Stimulated activated effector memory CD8-positive, alpha-beta T cell treated with anti-CD3 and anti-CD28 coated beads, Interleukin-12 subunit alpha, Interleukin-12 subunit beta, amount 100 ng/mL, for 72 hours (primary cell): ENCODE measurements at places on chromosomes 4 and X.
A peak's percentile ranks its signal among the peaks of the same experiment; 100 is the strongest.

DNA sequence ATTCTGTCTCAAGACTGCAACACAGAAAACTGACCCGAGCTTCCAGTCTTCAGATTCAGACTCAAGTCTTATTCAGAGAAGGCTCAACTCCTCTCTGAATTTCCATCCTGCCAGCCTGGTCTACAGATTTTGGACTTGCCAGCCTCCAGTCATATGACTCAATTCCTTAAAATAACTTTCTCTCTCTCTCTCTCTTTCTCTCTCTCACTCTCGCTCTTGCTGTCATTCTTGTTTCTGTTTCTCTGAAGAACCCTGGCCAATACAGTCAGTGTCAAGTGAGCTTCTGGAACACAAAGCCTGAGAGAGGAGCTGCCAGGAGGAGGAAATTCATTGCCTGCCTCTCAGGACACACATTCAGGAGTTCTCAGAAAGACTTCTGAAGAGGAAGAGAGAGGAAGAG, 154.9 kb downstream of the PARM1 start:
- no peak for DNase-seq

DNA sequence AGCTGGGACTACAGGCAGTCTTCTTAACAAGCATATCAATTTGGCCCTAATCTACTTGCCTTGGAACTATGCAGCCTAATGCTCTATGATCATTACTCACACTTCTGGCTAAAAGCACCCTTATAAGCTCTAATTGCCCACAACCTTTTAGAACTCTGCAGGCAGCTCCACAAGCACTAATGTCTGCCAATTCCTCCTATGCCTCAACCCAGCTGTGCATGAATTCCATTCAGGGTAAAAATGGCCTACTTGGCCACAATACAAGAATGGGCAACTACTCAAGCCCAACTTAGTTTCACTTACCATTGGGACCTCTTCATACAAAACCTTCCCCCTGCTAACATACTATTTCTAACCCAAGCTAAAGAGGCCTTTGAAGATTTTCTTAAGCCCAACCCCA, 51.7 kb downstream of the ZNF718 start:
- no peak for DNase-seq

- DNase-seq, result no peak
These were observed 44.8 kb downstream of the ADRA2C start for GRCh38 chr4:3810796-3811485.

DNA sequence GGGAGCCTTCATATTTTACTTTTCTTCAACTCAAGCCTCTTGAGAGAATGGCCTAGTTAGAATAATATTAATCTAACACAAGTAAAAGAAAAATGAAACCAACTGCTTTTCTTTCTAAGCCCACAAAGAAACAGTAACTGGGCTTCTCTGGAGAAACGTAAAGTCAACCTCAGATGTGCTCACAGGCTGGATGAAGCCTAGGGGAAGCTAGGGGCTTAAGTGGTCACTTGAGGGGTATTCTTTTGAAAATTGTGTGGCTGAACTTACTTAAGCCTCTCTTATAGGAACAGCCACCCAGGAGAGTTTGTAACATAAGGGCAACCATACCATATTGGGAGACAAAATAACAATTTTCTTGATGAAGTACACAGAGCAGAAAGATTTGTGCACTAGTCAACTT, 279.0 kb downstream of the SPRY1 start:
- DNase-seq, result no peak

- no peak for DNase-seq
These were observed 41.5 kb downstream of the KIAA0232 start for GRCh38 chr4:6824071-6824470.

- no peak for DNase-seq
These were observed 188.1 kb downstream of the ASMT start for GRCh38 chrX:1802912-1803311.

GRCh38 chrX:147191361-147191760, 376.8 kb upstream of the CXorf51A start:
- no peak for DNase-seq

DNA sequence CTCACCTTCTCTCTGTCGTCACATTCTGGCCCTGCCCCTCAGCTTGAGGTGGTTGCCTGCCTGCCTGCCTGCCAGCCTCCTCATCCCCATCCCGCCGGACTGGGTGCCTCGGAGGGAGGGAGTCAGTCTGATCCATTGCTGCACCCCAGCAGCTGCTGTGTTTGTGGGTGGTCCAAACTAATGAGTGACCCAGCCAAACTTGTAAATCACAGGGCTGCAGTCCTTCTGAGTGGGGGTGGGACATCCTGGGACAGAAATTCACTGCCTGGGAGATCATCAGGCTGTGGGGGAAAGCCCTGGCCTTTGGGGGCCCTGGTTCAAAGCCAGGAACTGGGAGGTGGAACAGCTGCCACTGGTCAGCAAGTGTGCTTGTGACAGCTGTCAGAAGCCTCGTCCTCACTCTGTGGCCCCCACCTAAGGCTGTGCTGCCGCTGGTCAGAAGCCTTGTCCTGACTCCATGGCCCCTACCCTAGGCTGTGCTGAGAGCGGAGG, 5.6 kb downstream of the GPR78 start:
- DNase-seq, result no peak

DNA sequence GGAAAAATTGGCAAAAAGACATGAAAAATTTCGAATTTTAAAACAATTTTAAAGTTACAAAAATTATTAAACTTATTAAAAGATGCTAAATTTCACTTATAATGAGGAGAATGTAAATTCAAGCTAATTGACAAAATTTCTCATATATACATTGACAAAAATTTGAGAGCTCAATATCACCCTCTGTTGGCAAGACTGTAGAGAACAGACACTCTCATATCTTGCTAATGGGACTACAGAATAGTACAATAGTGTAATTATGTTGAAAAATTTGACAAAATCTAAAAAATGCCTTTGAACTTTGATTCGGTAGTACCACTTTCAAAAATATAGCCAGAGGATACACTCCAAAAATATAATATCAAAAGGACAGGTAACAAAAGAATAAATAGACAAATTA, 29.8 kb downstream of the DCAF8L2 start:
- DNase-seq, result no peak

DNA sequence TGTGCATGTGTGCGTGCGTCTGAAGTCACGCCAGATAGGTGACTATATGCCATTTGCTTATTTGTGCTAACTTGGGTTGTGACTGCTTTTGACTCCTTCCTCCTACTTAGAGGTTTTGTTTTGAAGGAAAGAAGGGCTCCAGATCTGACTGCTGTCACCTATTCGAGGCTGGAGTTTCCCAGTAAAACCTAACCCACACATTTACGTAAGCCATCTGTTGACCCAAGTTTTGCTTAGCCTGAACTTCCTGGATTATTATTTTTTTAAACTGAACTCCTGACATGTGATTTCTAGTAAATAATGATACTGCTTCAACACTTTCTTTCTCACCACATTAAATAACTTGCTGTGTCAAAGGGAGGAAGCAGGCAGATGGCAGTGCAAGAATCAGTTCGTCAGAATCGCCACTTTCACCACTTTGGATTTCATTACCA, 41.5 kb downstream of the DTHD1 start:
- DNase-seq, result peak; percentile 73

DNA sequence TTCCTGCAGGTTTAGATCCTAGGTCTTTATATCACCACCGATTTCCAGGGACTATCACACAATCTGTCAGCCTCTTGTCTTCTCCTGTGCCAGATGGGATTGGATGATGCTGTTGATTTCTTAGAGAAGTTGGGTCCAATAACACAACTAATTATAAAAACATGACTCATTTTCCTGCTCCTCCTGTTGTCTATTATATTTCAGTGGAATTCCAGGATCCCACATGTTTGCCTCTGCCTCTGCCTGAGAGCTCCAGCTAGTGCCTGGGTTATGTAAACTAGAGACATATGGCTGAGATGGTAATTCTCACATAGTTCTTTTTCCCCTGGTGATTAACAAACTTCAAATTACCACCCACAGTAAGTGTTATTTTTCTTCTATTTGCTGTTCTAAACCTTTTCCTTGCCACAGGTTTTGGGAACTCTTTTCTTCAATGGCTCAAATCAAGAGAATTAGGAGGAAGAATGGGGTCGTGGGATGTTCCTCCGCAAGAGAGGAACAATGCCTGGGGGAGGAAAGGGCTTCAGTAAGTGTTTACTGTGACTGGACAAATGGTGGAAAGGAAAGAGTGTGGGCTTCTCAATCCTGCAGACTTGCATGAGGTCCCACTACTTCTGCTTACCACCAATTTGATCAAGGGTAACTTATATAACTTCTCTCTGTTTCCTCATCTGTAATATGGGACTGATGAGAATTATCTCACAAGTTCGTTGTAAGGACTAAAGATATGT, 3.4 kb upstream of the HOPX start:
- no peak for DNase-seq

- DNase-seq, result no peak
These were observed 11.4 kb upstream of the MCUB start for GRCh38 chr4:109548655-109549054.

GRCh38 chrX:27815209-27815608, 7.4 kb downstream of the MAGEB10 start:
- DNase-seq, result no peak

GRCh38 chr4:112897543-112897942, 151.9 kb upstream of the ANK2 start:
- no peak for DNase-seq

DNA sequence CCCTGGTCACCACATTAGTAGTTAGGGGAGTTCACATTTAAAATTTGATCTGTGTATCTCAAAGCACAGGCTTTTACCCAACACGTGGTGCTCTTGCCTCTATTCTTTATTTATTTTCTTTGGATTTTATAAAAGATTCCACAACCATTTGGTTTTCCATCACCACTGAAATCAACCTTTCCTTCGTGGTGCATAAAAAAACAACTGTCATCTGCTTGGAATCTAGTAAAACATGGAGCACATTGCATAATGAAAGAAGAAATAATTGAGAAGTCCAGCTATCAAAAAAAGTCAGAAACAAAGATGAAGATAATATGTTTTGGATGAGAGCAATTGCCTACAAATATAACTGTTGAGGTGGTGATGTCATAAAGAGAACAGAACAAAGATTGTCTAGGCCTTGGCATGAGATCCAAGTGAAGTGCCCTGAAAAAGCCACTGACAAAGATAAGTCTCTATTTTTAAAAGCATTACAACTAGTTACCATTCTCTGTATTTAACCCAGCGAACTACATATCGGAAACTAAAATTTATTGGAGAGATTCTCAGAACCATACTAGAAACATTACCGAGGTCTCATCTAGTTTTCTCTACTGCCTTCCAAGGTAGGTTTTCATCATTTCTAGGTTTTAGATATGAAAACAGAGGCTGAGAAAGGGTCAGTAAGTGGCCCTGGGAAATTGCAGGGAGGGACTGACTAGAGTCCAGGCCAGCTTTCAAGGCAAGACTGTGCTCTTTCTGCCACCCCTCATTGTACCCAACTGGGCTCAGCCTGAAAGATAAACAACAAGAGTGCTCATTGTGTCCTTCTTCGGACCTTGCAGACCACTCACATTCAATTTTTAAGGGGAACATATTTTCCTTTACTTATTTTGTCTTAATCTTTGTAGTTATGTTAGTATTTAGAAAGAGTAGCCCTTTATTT, 127.3 kb downstream of the MAD2L1 start:
- DNase-seq, result no peak

- DNase-seq, result no peak
These were observed 837.6 kb downstream of the FAM133A start for GRCh38 chrX:94511564-94511963.

GRCh38 chr4:6332042-6332668, 62.5 kb downstream of the WFS1 start:
- peak; percentile 73 for DNase-seq

DNA sequence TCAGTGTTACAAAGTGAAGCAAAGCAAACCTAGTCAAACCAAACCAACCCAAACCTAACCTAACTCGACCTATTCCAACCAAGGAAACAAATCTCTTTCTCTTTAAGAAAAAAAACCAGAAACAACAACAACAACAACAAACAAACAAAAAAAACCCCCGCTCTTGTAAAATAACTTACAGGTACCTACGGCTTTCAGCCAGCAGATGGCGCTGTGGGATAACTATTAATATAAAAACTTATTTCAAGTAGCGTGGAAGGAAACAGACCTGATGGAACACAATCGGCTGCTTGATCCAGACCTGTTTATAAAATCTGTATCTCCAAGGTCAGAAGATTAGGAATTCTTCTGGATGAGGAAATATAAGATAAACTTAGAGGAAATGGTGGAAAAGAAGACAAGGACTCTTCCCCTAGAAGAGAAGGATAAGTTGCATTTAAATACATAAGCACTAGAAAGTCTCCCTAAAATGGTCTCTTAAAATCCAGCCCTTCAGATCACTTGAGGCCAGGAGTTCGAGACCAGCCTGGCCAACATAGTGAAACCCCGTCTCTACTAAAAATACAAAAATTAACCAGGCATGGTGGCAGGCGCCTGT, 34.4 kb upstream of the CDKL5 start:
- DNase-seq, result peak; percentile 54

GRCh38 chr4:70277121-70277520, 34.7 kb downstream of the CSN3 start:
- no peak for DNase-seq

DNA sequence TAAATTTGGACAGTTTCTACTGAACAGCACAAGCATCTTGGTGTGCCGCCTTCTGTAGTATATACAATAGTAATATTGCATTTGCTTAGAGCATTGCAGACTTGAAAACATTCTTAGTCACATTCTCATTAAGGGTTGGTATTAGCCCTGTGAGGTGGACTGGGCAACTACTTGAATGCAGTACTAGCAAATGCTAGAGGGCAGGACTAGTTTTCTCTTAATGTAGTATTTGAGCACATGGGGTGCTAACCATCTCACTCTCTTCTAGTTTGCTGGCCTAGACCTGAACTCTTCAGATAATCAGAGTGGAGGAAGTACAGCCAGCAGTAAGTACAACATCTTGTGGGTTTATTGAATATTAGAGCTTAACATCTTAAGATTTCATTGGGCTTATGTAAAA, 3.2 kb downstream of the DDX3X start:
- DNase-seq, result no peak

GRCh38 chrX:30679369-30679768, 26.1 kb downstream of the GK start:
- DNase-seq, result no peak

- no peak for DNase-seq
These were observed 3.4 kb downstream of the TEX13B start for GRCh38 chrX:107978707-107979307.

GRCh38 chr4:99207911-99208718, 10.9 kb downstream of the ADH6 start:
- no peak for DNase-seq

- DNase-seq, result no peak
These were observed 56.6 kb downstream of the AREG start for GRCh38 chr4:74501579-74501978.

- DNase-seq, result no peak
These were observed 262.1 kb downstream of the LDB2 start for GRCh38 chr4:16636304-16636703.

GRCh38 chr4:121143131-121143530, 21.0 kb downstream of the TNIP3 start:
- DNase-seq, result no peak

DNA sequence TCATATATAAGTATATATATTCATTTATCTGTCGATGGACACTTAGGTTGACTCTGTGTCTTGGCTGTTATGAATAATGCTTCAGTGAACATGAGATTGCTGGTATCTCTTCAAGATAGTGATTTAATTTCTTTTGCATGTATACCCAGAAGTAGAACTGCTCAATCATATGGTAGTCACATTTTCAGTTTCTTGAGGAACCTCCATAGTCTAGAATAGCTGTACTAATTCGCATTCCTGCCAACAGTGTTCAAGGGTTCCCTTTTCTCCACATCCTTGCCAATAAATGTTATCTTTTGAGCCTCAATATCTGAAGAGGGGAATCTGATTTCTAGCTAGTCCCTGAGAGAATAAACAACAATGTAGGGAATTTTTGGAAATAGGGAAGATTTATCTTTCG, 32.4 kb upstream of the CCNG2 start:
- no peak for DNase-seq
